ENCODE measurements at places on chromosomes 5 and 9.

DNA sequence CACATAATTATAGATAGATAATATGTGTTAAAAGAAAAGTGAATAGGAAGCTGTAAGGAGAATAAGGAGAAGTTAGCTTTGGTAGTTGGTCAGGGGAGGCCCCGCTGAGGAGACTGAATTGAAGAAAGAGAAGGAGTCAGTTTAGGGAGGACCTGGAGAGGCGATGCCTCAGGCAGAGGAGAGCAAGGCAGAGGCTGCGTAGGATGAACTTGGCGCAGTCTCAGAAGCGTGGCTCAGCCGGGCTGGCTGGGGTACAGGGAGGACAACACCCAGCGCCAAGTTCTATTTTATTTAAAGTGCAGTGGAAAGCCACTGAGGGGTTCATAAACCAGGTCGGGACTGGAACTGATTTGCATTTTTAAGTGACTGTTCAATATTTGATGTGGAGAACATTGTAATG, 68.5 kb downstream of the PTCD2 start:
- DNase-seq, result no peak

DNA sequence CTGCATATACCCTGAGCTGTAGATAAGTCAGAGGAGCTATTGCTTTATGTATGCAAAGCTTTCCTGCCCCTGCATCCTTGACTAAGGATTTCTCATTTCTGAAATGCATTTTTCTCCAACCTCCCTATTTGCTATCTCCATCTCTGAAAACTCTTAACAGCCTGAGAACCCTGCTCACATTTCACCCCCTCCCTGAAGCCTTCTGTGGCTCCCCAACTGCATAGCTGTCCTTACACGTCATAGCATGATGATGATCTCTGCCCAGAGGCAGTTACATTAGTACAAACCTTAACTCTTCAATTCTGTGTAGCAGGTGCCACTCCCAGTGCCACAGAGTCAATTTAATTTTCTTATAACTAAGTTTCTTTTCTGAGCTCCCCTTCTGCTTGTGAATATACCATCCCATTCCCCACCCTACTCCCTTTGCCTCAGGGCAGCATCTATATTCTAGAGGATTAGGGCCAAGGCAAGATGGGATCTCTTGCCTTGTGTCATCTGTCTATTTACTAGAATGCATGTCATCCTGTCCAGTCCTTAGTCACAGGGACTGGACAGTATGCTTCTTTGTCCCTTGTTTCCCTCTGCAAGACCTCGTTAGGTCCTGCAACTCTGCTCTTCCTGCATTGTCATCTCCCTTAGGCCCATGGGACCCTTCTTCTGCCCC, 149.7 kb upstream of the SPRY4 start:
- no peak for DNase-seq

- DNase-seq, result no peak
Observed at GRCh38 chr5:40677456-40677855, 2.3 kb upstream of the PTGER4 start.

DNA sequence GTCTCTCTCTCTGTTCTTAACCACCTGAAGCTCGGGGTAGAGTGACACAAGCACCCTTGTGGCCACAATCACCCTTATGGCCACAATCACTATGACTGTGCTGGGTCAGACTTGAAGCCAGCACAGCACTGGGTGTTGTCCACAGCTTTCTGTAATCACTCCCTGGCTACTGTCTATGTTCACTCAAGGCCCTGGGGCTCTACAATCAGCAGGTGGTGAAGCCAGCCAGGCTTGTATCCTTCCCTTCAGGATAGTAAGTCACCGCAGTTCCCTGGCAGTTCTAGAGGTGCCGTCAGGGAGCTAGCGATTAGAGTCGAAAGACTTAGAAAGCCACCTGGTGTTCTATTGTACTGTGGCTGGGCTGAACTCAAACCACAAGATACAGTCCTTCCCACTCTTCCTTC, 44.2 kb downstream of the GDA start:
- no peak for DNase-seq

DNA sequence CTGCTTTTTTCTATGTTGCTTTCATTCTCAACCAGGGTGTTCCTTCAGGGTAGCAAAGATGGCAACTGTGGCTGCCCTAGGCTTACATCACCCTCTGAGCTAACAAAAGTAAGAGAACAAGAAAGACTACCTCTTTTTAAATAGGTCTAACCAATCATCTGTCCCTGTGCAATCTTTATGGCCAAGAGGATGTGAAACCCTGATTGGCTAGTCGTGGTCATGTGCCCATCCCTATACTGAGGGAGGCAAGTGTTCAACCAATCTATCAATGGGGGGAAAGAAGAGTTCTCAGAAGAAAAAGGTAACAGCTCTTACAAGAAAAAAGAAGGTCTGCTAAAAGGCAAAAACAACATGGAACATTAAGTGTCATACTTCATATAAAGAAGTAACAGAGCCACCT, 11.7 kb upstream of the SNCAIP start:
- no peak for DNase-seq

DNA sequence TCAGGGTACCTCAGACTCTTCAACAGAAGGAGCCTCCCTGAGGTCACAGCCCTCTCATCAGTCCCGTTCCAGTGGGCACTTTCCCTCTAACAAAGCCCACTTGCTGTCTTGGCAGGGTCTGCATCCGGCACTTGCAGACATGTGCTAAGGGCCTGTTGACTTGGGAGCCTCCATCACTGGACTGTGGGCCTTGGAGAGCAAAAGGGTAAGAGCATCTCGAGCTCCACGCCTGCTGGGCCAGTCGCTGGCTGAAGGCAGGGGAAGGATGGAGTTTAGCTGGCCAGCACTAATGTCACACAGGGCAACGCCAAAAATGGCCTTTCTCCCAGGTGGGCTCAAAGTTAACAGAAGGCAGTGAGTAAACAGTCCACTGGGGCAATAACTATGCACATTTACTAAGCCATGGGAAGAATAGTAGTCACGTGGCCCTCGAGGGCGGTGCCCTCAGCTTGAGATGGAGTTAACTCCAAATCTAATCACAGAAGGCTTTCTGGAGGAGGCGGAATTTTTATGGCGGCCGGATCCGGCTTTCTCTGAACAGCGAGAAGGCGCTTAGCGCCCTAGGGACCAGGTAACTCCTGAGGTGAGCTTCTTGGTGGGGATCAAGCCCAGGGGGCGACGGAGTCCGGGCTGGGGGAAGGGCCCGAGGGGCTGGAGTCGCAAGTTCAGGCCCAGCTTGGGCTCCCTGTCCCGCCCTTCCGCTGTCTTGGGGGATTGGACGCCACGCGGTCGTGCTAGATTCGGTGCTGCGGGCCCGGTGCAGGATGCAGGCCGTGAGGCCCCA, 2.0 kb upstream of the NSD1 start:
- DNase-seq, result no peak

DNA sequence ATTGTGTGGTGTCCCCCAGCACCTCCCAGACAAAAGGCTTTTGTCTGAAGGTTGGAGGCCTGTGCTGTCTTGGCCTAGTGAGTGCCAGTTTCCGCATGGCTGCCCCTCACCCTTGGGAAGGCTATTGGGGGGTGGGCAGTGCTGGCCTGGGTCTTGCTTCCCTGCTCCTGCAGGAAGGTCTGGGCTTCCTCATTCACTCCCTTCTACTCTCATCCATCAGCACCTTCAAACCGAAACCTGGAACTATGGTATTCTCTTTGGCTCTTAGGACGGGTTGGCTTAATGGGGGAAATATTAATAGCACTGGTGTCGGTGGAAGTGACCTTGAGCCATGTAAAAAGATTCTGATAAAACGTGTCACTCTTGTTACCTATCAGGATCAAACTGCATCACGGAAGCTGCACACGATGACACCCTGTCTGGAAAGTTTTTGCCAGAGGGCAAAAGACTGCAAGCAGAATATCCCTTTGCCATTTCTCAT, 34.0 kb upstream of the GLRX start:
- DNase-seq, result no peak

- no peak for DNase-seq
Observed at GRCh38 chr5:151056379-151057325, 24.2 kb downstream of the TNIP1 start.

GRCh38 chr5:9497347-9497746, 48.5 kb downstream of the SEMA5A start:
- no peak for DNase-seq

Data from stimulated activated CD4-positive, alpha-beta T cell treated with anti-CD3 and anti-CD28 coated beads, Interleukin-2, amount 100 ng/mL, for 4 hours (primary cell).